ENCODE measurements at places on chromosomes 2 and 18.

GRCh38 chr2:43132683-43133301, 93.6 kb downstream of the ZFP36L2 start:
- no peak for DNase-seq

DNA sequence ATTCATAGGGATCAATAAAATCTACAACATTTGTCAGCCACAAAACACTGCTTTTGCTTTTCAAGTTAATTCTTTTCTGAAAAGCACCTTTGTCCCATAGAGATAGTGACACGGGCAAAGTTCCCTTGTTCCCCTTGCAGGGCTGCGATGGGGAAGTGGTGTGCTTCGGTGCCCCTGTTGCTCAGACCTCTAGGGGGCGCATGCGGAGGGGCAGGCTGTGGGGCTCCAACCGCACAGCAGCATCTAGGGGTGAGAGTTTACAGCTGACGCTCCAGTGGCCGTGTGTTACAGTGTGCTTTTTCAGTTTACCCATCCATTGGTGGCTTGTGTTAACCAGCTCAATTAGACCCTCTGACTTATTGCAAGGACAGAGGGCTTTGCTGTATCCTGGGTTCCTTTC, 1432.2 kb upstream of the ACVR2A start:
- DNase-seq: no peak

GRCh38 chr18:43029414-43029813, 86.1 kb downstream of the RIT2 start:
- DNase-seq: no peak

DNA sequence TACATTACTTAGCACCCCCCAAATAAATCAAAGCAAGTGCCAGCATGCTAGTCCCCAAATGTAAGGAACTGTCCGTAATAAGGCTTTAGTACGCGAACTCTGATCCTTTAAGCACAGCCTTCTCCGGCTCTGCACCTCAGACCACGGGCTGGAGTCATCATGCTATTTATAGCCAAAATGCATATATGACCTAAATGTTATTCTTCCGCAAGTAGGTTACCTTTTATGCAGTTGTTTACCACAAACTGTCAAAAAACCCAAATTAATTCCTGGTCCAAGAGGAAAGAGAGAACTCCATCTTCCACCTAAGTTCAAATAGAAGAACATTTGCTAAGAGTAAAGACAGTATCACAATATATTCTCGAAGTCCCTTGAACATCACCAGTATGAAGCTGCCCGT, 42.7 kb downstream of the ZNF516 start:
- peak; percentile 57 for DNase-seq

GRCh38 chr2:62884514-62884913, 166.1 kb upstream of the OTX1 start:
- DNase-seq: no peak

GRCh38 chr18:11851806-11852337, 659 bp downstream of the CHMP1B start:
- DNase-seq: peak; percentile 64

DNA sequence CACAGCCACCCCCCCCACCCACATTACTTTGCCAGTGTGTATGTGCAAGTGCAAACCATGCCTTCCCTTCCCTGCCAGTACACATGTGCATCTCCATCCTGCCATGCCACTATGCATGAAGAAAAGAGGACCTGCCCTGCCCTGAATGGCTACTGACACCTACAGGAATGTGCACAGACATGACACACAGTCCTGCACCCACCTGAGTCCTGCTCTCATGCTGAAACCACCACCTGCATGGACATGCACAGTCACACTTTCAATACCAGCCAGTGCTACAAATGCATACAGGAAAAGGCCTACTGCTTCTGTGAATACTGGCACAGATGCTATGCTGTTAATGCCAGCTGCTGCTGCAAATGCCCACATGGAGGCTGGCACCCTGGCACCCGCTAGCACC, 334.4 kb upstream of the DLGAP1 start:
- DNase-seq: no peak

- DNase-seq: no peak
Observed at GRCh38 chr18:47815486-47816270, 114.8 kb downstream of the SMAD2 start.

- DNase-seq: peak; percentile 89
Observed at GRCh38 chr18:74524097-74524496, 10.2 kb upstream of the CNDP1 start.

DNA sequence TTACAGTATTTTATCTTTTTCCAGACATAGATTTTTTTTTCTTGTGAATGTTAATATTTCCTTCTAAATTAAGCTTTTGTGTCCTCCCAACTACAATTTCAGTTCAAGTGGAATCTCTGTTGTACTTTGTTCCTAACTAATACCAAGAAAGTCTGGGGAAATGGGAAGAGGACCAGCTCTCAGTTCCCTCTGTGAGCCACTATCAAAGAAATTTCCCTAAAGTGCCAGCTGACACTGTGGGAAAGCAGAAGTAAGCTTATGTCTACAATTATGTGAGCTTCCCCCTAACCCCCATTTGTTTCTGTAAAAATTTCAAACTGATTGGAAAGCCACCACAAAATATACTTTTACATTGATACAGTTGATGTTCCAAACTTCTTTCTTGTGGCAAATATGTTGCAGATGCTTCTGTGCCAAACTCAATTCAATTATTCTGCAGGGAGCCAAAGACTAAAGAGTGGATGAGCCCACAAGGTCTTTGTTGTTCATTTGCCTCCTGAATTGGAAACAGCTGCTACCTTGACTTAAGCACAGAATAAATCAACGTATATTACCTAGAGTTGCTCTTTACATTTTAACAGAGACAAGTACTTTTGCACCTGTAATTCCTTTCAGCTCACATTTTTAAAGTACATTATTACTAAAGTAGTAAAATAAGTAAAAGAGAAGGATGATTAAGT, 306.6 kb downstream of the PTH2R start:
- no peak for DNase-seq

GRCh38 chr2:21841341-21841740, 717.6 kb downstream of the TDRD15 start:
- DNase-seq: no peak

GRCh38 chr2:179265082-179265510, 464 bp upstream of the SESTD1 start:
- DNase-seq: no peak

DNA sequence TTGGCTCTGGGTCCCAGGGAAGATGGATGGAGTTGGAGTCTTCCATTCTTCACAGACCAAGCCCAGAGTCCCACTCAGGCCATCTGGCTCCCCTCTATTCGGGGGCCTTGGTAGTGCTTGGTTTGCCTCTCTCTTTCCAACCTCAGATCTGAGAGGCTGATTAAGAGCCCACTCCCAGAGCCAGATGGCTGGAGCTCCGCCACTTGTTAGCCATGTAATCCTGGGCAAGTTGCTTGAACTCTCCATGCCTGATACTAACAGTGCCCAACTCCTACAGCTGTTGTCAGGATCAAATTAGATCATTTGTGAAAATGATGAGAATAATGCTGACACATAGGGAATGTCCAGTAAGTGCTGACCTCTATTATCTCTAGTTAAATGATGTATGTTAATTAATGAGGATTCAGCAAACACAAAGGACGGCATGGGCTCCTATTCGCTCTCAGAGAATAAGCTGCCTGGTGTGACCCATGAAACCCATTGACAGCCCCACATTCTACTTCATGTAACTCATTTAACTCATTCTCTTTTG, 46.6 kb upstream of the SLC14A1 start:
- DNase-seq: no peak

GRCh38 chr2:202032846-202033316, 774 bp upstream of the FZD7 start:
- no peak for DNase-seq

DNA sequence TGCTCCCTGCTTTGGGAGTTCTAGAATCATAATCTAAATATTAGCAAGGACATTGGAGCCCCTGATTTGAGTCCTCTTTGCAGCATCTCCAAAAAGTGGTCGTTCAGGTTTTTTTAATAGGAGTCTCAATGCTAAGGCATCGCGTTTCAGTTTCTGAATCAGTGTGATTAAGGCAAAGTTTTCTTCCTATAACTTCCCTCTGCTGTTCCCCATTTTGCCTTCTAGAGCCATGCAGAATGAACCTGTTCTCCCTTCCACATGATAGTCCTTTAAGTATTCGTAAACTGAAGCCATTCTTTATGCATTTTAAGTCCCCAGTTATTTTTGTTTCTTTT, 159.5 kb downstream of the PTGR3 start:
- no peak for DNase-seq

DNA sequence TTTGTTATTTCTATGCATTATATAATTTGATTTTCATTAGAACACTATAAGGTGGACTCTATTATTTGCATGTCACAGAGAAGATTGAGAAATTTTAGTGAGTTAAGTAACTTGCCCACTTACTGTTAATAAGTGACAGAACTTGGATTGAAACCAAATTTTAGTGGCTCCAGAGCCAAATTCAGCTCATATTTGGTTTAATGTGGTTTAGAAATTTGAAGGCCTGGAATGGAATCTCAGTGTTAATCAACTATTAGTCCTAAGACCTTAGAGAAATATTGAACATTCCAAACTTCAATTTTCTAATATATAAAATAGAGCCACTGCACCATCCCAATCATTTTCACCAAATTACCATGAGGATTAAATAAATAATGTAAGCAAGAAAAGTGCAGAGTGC, 281.6 kb downstream of the ZNF385B start:
- DNase-seq: no peak

DNA sequence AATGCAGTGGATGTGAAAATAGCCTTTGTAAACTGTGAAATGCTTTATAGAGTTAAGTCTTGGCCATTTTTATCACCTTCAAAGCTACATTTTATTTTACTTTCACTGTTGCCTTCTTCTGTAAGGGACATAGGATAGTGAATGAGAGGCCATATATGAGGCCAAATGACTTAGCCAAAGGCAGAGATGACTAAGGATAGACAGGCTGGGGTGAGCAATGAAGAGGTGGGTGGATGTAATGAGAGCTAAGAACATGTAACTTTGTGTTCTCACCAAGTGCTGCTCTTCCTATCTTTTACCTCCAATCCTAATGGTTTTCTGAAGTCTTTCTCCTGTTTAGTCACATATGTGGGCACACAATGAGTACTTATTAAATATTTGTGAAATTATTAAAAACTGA, 101.9 kb downstream of the MBD5 start:
- DNase-seq: no peak

GRCh38 chr2:188623995-188624643, 332.4 kb downstream of the GULP1 start:
- peak; percentile 16 for DNase-seq

- DNase-seq: no peak
Observed at GRCh38 chr2:15667809-15668556, 76.3 kb downstream of the DDX1 start.

Measured in NCI-H1417 (cell line).